Memory B cell (primary cell): ENCODE measurements at places on chromosomes 12 and 14.

- peak overlapping the region; percentile 84 for H3K27ac ChIP-seq
- peak overlapping the region; percentile 93 for H3K4me3 ChIP-seq
- peaks cover 50% of the 10 kb centered on the region for H3K4me1 ChIP-seq
- DNase-seq, result no peak
- peaks cover 4% of the 10 kb centered on the region for H3K36me3 ChIP-seq
Measured at GRCh38 chr12:122081083-122081696, 2.6 kb downstream of the MLXIP start.

DNA sequence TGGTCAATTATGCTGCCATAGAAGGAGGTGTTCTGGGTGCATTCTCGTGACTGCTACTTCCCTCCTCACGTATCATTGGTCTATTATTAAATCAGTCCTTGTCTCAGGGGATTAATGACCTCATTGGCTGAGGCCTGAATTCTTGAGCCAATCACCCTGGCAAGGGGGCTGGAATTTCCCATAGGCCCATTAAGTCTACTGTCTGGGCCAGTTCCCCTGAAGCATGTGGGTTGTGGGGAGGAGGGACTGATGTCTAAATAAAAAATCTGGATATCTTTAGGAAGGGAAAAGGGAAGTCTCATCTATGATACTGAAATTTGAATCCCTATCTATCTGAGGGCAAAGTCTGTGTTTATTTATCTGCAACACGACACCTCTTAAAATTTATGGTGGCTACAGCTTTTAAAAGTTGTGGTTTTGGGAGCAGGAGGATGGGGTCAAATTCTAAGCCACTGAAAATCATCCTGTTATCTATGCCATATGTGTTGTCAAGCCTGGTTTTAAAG lies 71.9 kb downstream of the DYRK2 start:
- H3K27ac ChIP-seq, result no peak overlapping the region
- H3K27me3 ChIP-seq, result peaks cover 1% of the 10 kb centered on the region
- peaks cover 2% of the 10 kb centered on the region for H3K4me1 ChIP-seq
- H3K36me3 ChIP-seq, result no peaks in the 10 kb centered on the region
- H3K4me3 ChIP-seq, result no peak overlapping the region

- H3K4me3 ChIP-seq, result no peak overlapping the region
- no peak overlapping the region for H3K27ac ChIP-seq
- peaks cover 22% of the 10 kb centered on the region for H3K27me3 ChIP-seq
- H3K4me1 ChIP-seq, result no peaks in the 10 kb centered on the region
- no peak for DNase-seq
Measured at GRCh38 chr12:71591601-71592000, 72.0 kb downstream of the ZFC3H1 start.

DNA sequence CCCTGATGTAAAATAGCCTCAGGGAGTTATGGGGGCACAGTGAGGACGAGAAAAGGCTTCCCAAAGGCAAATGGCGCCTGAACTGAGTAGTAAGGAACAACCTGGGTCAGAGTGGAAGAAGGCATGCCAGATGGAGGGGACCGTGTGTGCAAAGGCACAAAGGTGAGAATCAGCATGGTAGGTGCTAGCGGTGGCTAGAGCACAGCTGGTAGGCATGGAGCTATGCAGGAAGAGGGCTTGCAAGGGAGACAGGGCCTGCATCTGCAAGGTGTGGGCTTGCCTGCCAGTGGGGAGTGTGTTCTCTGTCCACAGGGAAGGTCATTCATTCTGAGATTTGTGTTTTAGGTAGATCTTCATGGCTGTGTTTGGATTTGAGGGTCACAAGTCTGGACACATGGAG lies 18.5 kb upstream of the HSP90AA1 start:
- no peak for DNase-seq
- peaks cover 13% of the 10 kb centered on the region for H3K4me1 ChIP-seq
- peaks cover 5% of the 10 kb centered on the region for H3K36me3 ChIP-seq
- H3K27ac ChIP-seq, result no peak overlapping the region
- H3K27me3 ChIP-seq, result peaks cover 1% of the 10 kb centered on the region

DNA sequence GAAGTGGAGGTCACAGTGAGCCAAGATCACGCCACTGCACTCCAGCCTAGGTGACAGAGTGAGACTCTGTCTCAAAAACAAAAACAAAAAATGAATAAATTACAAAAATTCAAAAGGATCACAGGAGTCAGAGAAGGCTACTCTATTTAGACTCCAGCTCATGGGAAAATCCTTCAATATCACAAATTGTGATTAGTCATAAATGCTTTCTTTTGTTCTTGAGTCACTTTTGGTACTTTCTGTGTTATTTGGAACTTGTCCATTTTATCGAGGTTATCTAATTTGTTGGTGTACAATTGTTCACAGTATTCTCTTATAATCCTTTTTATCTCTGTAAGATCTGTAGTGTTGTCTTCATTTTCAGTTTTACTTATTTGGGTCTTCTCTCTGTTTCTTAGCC lies 18.9 kb downstream of the ALDH2 start:
- no peak overlapping the region for H3K27ac ChIP-seq
- no peaks in the 10 kb centered on the region for H3K4me1 ChIP-seq
- no peaks in the 10 kb centered on the region for H3K27me3 ChIP-seq
- H3K4me3 ChIP-seq, result no peak overlapping the region
- H3K36me3 ChIP-seq, result peaks cover 8% of the 10 kb centered on the region

DNA sequence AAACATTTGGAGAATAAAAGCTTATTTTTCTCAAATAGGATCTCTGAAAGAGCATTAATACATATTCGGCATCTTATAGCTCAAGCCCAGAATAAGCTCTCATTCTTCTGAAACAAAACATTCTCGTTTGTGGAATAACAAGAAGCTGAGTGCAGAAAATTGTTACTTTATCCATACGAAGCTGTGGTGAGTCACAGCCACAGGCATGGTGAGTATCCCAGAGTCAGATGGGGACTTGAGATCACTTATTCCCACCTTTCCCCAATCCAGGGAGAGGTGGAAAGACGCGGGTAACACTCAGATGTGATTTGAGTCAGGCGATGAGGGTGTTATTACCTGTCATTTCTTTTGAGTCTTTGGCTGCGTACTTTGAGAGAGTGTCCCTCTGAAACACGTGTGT lies 214.6 kb upstream of the TMEM132C start:
- no peaks in the 10 kb centered on the region for H3K4me1 ChIP-seq
- H3K4me3 ChIP-seq, result no peak overlapping the region
- no peaks in the 10 kb centered on the region for H3K27me3 ChIP-seq
- no peak overlapping the region for H3K27ac ChIP-seq

DNA sequence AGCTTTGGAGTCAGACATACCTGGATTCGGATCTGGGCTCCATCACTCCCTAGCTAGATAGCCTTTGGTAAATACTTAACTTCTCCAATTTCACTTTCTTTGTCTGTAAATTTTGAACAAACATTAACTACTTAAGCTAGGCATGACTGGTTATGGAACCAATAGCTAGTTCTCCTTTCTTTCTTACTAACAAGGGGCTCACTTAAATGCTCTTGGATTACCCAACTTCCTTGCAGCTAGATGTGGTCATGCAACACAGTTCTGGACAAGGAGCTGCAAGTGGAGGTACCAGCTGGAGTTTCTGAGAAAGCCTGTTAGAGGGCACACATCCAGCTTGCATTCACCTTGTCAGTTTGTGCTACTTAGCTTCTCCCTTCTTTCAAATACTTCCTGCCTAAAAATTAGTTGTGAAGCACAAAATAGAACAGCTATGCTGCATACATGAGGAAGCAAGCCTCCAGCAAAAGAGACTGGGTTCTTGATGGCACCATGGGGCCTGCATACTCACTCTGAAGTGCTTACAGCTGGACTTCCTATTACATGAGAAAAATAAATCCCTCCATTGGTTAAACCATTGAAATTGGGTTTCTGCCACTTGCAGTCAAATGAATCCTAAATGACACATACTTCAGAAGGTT lies 210.1 kb upstream of the EEA1 start:
- peak overlapping the region; percentile 74 for H3K4me3 ChIP-seq
- peaks cover 5% of the 10 kb centered on the region for H3K36me3 ChIP-seq
- H3K27ac ChIP-seq, result peak overlapping the region; percentile 94
- H3K4me1 ChIP-seq, result peaks cover 42% of the 10 kb centered on the region

DNA sequence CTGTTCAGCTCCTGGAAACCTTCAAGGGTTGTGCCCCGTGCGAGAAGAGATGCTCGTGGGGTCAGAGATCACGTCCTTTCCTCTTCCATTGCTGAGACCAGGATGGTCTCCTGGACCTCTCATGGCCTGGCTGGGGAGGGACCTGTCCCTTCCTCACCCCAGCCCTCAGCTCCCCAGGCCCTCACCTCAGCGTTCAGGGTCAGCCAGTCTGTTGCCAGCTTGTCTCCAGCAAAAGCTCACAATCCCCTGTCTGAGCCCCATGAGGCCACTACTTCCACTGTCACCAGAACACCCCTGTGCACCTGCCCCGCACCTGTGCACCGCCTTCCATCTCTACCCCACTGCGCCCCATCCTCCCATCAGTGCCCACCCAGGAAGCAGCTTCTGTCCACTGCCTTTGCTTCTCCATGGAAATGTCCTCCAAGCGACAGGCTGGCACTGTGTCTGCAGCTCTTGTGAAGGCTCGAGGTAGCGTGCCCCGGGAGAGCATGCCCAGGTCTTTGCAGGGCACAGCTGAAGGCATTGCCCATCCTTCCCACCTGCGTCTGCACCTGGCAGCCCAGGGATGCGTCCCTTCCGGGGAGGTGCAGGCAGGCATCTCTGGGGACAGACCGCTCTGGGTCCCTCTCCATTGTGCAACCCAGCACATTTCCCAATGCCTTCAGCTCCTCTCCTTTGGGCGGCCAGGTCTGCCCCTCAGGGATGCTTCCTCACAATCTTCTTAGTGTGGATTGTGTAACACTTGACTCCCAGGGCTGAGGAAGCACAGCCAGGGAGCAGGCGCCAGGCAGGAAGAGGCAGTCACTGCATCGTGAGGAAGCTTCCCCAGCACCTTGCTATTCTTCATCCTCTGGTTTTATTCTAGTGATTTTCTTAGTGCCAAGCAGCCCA lies 179.6 kb downstream of the ADGRD1 start:
- peaks cover 7% of the 10 kb centered on the region for H3K27me3 ChIP-seq
- DNase-seq, result no peak
- peaks cover 6% of the 10 kb centered on the region for H3K4me1 ChIP-seq
- no peaks in the 10 kb centered on the region for H3K36me3 ChIP-seq

DNA sequence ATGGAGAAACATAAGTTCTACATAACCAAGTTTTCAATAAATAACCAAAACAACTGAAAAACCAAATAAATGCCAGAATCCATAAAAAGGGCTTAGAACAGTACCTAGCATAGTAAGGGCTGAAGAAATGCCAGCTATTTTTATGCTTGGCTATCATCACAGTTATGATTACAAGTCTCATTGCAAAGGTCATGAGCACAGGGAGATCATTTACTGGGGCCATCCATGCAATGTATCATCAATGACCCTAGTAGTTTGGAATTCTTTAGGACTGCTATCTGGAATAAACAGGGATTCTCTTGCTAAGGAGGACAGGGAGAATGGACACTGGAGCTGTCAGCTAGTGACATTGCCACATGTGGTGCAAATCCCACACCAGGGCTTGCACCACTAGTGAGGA lies 92.5 kb upstream of the NAP1L1 start:
- H3K36me3 ChIP-seq, result no peaks in the 10 kb centered on the region
- peaks cover 8% of the 10 kb centered on the region for H3K4me1 ChIP-seq
- H3K27ac ChIP-seq, result no peak overlapping the region
- DNase-seq, result no peak

DNA sequence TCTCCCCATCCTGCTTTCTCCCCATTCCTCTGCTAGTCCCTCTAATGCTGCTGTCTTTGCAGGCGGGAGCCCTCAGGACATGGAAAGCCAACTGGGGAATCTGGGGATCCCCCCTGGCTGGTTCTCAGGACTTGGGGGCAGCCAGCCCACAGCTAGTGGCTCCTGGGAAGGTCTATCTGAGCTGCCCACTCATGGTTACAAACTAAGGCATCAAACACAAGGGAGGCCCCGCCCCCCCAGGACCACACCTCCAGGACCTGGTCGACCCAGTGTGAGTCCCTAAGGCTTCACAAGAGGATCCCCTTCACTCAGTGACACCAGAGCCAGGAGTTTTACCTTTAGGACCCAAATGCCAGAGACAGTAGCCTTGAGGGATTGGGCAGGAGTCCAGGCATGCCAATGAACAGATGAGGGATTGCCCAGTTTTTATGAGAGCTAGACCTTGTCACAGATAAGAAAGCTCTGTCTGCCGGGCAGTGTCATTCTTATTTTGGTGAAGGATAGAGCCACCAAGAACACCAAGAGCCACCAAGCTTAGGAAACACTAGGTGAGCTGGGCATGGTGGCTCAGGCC lies 8.0 kb upstream of the CPNE6 start:
- H3K4me1 ChIP-seq, result peaks cover 2% of the 10 kb centered on the region
- H3K36me3 ChIP-seq, result peaks cover 2% of the 10 kb centered on the region

DNA sequence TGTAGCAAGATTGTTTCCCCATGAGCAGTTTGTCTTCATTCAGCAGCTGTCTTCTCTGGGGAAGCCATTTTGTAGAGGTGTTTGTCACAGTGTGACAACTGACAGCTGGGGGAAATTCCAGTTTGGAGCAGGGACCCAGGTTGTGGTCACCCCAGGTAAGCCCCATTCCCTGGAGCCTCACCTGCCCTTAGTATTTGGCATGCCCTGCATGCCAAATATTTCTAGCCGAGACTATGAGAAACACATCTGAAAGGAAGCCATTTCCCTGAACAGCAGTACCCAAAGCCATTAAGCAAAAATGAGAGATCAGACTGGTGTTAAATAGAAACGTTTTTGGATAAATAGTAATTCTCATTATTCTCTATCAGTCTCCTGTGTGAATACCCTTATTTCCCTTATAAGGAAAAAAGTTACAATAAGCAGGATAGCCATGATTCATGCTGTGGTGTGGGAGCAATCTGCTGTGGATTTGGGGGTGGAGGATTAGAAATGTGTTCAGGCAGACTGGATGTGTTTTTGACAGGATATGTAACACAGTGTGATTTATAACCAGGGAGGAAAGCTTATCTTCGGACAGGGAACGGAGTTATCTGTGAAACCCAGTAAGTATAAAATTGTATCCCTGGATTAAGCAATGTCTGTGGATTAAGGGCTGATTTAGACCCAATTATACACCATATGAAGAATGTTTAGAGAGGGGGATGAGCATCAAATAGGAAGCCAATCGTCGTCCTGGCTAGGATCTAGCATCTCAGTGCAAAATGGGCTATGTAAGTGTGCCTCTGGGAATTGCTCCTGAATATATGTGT lies 68.9 kb downstream of the DAD1 start:
- H3K4me3 ChIP-seq, result peak overlapping the region; percentile 14
- H3K27ac ChIP-seq, result peak overlapping the region; percentile 92
- no peaks in the 10 kb centered on the region for H3K27me3 ChIP-seq
- DNase-seq, result no peak
- no peaks in the 10 kb centered on the region for H3K36me3 ChIP-seq

DNA sequence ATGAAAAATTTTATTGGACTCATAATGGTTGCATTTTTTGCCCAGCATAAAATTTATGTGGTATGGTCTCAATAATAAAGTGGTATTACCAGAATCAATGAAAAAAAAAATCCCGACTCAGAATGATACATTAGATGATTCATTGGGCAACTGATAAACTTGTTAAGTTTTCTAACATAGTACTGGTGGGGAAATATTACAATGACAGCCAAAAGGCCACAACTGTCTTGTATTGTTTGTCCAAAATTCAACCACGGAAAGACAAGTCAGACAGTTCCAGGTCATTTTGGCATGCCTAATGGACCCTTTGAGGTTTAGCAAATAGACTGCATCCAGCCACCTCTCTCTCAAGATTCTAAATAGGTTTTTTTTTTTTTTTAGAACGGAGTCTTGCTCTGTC lies 70.5 kb upstream of the TRIM9 start:
- no peak overlapping the region for H3K4me3 ChIP-seq
- H3K4me1 ChIP-seq, result peaks cover 4% of the 10 kb centered on the region
- no peaks in the 10 kb centered on the region for H3K27me3 ChIP-seq
- no peak overlapping the region for H3K27ac ChIP-seq
- no peak for DNase-seq
